ENCODE measurements at places on chromosomes 2 and 18.

- no peak for DNase-seq
Observed at GRCh38 chr2:221896505-221897151, 324.5 kb upstream of the EPHA4 start.

DNA sequence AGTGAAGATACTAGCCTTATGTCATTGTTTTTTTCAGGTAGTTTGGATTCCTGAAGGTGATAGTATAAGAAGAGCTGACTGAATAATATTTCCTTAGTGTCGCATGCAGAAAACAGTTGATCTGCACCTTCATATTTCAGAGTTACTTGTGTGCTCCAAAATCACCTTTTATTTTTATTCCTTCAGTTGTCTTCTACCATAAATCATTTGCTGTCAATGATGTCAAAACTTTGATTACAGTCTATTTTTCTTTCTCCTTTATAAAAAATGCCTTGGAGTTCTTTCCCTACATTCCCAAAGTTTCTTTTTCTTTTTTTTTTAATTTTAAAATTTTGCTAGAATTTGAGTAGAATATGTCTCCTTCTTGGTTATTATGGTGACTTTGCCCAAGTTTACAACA lies 142.3 kb downstream of the GULP1 start:
- no peak for DNase-seq

- DNase-seq: no peak
Observed at GRCh38 chr18:40108596-40108995, 1846.4 kb upstream of the PIK3C3 start.

DNA sequence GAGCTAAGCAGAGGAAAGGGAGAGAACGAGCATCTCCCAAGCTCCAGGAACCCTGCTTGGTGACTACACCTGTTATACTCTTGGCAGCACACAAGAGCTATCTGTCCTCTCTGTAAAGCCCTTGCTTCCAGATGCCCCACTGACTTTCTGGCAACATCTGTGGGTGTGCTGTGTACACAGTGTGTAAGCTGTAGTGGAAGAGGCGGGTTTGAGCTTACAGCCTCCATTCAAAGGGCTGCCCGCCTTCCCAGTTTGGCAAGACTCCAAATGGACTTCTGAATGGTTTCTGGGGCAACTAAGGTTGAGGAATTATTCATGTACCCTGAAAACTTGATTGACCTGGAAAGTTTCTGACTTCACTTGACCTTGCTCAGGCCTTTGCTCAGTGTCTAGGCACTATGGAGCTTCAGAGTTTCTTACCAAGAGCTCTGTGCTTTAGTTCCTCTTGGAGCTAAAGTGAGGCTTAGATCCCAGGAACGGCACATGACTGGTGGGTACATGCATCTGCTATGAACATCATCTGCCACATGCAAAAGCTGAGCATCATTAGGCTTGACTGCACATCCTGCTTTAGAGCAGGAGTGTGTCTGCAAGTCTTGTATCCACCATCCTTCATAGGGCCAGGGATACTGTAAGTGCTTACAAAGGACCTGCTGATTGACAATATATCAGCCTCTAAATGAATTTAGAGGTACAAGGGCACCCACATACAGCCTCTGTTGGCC lies 290.9 kb upstream of the SIX2 start:
- no peak for DNase-seq

DNA sequence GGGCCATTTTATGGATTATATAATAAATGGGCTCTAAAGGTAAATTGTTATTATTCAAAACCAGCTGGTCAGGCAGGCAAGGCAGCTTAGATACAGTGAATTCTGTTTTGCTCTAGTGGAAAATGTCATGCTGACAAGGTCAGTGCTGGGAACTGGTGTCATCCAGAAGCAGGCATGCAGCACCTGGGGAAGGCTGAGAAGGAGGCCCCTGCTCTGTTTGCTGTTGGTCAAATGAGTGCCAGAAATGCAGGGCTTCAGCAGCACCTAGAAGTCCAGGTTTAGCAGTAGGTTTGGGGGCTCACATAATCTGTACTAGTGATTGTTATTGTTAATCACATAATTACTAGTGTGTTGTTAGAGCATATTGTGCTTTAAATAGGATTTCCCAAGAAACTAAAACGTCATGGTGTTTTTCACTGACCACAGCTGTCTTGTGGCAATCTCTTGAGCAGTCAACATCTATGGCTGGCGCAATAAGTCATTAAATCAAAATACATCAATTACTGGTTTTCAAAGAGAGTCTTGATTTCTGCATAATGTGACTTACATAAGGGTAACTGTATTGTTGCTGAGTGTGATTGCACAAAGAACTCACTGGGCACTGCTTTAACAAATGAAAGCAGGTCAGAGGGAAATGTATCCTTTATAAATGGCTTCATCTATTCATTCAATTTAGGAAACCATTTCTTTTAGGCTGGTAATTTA lies 99.1 kb downstream of the MYO3B start:
- DNase-seq: no peak

DNA sequence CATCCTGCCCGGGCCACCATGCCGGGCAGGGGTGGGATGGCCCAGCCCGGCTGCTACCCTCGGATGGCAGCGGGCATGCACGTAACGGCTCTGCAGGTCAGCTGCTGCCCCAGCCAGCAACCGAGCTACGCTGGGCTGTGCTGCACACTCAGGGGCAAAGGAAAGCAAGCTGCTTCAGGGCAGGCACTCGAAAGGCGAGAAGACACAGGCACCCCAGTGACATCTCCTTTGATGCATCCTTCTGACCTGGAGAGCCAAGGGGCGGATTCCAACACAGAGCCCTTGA lies 8.8 kb downstream of the HDAC4 start:
- no peak for DNase-seq

DNA sequence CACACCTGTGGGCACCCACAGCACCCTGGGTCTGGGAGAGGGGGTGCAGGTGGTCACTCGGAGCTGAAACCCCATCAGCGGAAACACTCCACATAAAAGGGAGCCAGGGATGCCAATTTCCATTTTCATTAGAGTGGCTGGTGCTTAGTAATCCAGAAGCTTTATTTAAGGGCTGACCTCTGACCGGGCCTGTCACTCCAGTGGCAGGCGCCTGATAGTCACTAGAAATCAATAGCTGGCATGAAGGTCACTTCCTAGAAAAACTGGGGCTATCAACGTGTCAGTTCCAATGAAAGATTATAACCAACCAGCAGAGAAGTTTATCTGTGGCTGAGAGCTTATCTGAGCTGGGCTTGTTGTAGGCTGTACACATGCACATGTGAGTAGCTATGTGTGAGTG lies 333.7 kb upstream of the SKOR2 start:
- no peak for DNase-seq

GRCh38 chr2:19525313-19525712 lies 166.9 kb upstream of the OSR1 start:
- DNase-seq: no peak

DNA sequence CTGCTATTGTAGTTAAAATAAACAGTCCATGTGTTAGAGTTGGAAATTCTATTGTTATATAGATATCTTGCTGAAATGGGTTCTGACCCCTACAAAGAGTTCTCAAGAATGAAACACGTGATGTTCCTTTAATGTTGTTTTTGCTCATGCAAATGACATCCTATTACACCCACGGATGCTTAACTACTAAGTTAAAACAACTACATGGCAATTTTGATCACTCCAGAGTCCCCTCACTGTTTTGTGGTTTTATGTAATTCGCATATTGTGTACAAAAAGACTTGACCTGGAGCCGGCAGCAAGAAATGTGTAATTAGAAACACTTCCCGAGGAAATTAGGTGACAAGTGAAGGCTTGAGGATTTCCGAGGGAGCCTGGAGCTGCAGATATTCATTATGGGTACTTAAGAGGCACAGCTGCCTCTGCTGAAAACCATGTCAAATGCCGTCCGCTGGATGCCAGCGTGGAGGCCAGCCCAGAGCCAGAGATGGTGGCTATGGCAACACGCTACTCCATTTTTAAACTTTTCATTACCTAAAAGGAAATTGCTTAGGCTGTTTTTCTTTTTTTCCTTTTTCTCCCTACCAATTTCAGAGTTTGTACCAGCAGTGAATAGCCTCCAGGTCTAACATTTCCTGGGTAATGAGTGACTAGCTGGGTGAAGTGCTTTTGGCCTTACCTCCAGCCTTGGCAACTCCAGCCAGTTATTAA lies 21.0 kb upstream of the CABLES1 start:
- DNase-seq: no peak

- no peak for DNase-seq
Observed at GRCh38 chr2:156803967-156804366, 367.8 kb downstream of the GPD2 start.

DNA sequence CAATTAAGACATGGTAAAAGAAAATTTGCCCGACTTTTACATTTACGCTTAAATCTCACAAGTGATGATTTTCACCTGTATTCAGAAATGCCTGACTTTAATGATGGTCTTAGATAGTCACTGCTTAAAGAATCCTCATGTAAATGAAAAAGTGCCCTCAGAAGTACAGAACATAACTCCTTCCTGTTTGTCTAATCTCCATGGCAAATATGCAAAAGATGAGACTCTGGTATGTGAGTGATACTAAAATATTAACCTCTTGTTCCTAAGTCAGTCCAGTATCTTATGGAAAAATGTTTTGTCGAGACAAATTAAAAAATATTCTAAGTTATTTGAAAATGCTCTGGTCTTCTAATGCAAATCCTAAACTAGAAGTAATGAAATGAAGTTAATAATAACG lies 29.2 kb downstream of the KCTD1 start:
- no peak for DNase-seq

DNA sequence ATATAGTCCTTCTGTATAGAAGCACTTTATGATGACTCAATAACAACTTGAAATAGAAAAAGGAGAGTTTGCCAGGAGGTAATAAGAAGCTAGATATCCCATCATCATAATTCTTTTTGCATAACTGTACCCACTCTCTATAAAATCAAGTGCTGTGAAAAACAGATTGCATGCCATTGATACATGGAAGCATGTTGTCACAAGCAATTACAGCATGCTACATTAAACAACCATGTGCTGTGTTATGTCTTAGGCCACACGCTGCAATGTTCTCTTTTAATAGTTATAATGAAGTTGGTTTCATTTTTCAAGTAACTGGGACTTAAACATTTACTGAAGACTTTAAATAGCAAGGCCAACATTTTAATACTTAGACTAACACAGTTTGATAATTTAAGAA lies 264.2 kb downstream of the RPRM start:
- DNase-seq: no peak

- DNase-seq: no peak
Observed at GRCh38 chr18:62999392-62999791, 284.1 kb downstream of the PHLPP1 start.

DNA sequence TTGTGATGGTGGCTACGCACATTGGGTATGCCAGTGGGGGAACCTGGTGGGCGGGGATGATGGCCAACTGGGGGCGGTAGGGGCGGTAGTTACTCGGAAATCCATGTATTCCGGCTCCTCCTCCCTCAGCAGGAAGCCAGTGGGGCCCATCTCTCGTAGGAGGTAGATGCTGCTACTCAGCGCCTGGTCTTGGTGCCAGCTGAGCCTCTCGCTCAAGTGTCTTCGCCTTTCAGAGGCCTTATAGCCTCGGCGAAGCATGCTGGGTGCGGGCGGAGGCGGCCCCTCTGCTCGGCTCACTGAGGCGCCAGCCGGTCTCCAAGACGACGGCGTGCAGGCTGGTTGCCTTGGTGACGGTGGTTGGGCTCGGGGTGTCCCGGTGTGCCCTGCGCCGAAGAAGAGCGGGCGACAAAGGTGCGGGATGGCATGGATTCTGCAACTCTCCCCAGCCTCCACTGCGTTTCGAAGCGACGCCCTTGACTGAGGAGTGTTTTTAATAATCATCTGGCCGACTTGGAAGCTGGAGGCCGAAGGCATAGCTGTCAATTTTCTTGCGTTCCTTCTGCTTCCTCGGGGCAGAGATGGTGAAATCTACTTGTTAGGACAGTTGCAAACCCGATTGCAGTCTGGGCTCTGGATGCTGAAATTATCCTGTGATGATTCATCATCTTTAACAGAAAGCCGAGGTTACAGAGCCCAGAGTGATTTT lies at the start of gene ZSWIM2:
Gene ZSWIM2 (minus strand): TSS at position 298 of the 706 bp plus-strand sequence. CDS start 40 bp downstream, at position 258.
- no peak for DNase-seq

DNA sequence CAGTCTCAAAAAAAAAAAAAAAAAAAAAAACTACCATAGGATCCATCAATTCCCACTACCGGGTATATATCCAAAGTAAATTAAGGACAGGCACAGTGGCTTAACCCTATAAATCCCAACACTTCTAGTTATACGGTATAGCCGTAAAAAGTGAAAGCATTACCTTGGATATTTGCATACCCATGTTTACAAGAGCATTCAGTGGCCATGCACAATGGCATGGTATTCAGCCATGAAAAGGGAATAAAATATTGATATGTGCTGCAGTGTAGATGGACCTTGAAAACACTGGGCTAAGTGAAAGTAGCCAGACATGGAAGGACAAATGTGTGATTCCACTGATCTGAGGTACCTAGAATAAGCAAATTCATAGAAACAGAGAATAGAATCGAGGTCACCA lies 111.8 kb upstream of the CAB39 start:
- DNase-seq: no peak

DNA sequence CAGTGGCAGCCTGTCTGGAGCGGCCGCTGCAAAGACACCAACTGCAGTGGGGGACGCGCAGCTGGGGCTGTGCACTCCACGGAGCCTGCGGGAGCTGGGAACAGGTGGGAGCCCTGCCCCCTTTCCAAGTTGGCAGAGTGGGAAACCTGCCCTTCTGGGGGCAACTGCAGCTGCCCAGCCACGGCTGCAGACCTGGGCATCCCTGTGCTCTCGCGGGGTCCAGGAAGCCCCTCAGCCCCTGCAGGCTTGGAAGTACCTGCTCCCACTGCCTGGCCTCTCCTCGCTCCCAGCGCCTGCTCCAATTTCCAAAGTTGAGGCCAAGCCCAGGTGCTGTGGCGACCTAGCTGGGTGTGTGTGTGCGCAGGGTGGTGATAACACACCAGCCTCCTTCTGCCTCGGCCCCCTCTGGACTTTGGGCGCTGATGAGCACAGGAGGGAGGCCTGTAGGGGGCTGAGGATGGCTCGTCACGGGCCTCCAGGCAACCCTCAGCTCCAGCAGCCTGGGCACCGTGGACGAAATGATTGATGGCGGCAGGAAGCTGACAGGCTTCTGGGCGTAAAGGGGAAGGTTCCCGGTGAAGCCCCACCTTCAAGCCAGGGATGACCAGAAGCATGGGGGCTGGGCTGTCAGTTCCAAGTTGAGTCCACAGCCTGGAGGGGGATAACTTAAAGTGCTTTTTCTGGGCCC lies 76.9 kb downstream of the PTPN4 start:
- DNase-seq: no peak

- DNase-seq: no peak
Observed at GRCh38 chr2:218027426-218028188, 24.8 kb upstream of the TNS1 start.

DNA sequence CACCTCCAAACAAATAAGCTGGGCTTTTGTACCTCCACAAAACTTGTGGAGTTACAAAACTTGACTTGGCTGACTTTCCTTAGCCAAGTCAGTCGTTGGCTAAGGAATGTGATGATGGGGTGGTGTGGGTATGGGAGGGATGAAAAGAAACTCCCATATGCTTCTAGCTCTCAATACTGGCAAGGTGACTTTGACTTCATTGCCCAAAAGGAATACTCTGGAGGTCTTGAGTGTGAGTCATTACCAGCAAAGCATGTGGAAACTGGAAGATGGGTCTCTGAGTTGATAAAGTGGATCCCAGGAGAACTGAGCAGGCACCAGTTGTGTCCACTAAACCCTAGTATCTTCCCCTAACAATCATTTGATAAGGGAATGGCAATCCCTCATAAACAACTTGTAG lies 226.7 kb downstream of the GULP1 start:
- no peak for DNase-seq

Data from stimulated activated CD8-positive, alpha-beta memory T cell treated with anti-CD3 and anti-CD28 coated beads, Interleukin-7, amount 100 ng/mL, for 1 hour (primary cell).